ENCODE measurements at places on chromosomes 3 and 15.

GRCh38 chr3:113556316-113556945, 24.1 kb downstream of the SIDT1 start:
- no peak for DNase-seq

- DNase-seq, result no peak
Measured at GRCh38 chr15:87716422-87716821, 540.1 kb downstream of the NTRK3 start.

DNA sequence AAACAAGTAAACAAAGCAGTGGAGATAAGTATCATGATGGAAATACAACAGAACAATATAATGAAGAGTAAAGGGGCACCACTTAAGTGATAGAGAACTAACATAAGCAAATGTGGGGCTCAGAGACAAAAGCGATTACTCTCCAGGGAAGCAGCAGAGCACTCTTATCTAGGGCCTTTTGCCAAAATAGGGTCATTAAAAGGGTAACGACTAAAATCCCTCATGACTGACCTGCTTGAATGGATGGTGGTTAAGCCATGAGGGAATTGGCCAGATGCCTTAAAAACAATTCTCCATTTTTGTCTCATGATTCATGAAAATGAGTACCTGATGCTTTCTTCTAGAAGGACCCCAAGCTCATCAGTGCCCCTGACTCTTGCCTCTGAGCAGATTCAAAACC, 3.2 kb upstream of the SLC7A14 start:
- DNase-seq, result peak; percentile 74

GRCh38 chr15:81421461-81421860, 47.4 kb upstream of the TMC3 start:
- no peak for DNase-seq

DNA sequence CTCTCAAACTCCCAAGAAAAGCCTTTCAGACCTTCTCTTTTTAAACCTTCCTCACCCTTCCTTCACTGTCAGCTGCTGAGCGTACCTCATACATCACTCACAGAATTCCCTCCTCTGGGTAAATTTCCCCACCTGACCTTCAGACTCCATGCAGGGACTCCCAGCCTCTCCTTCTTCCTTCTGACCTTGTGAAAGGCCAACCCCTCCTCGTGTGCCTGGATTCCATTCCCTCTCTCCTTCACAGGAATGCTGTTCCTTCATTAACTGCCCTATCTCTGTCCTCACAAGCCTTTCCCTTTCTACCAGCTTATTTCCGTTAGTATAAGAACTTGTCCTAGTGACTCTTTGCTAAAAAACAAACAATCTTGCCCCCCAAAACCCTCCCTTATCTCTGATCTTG, 69.7 kb upstream of the MME start:
- DNase-seq, result no peak

GRCh38 chr3:116607205-116607604, 102.4 kb upstream of the TUSC7 start:
- DNase-seq, result no peak

DNA sequence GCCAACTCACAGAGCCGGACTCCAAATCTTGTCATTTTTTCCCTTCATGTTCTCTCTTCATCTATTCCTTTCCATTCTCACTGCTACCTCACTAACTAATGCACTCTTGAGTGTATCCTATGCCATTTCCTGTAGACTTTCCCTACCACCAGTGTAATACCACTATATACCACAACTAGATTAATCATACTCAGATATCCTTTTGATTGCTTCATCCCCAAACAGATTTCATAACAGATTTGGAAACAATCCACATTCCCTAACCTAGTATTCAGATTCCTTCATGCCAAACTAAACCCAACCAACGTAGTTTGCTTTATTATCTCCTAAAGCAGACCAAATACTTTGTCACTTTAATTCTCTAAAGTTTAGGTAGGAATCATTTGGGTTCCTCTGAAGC, 2.6 kb upstream of the PLOD2 start:
- DNase-seq, result no peak
